ENCODE measurements at places on chromosomes 13 and 19.
A peak's percentile ranks its signal among the peaks of the same experiment; 100 is the strongest.

DNA sequence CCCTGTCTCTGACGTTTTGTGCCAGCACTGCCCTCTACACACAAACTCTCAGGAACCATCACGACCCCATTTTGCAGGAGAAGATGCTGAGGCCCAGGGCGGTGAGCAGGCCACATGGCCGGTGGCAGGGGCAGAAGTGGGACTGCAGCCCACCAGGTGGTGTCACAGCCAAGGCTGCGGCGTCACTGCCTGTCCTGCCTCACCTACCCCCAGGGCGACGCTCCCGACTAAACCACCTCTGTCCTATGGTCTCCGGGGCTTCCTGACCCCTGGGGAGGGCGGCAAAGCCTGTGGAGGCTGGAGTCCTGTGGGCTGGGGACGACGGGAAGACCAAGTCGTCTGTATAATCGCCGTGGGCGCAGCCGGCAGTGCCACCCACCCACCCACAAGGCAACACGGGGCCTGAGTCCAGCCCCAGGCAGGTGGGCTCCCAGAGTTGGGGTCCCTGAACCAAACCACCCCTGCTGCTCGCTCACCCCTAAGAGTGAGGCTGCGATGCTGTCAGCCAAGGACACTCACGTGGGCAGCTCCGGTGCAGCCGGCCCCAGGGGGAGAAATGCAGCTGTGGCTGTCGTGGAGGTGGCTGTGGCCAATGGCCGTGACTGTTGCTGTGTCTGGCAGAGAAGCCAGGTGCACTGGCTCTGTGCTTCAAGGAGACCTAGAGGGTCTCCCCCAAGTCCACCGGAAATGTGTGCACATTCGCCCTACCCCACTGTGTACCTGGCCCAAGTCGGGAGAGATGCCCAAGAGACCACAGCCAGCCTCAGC, 29.7 kb downstream of the RASA3 start:
- DNase-seq = no peak

DNA sequence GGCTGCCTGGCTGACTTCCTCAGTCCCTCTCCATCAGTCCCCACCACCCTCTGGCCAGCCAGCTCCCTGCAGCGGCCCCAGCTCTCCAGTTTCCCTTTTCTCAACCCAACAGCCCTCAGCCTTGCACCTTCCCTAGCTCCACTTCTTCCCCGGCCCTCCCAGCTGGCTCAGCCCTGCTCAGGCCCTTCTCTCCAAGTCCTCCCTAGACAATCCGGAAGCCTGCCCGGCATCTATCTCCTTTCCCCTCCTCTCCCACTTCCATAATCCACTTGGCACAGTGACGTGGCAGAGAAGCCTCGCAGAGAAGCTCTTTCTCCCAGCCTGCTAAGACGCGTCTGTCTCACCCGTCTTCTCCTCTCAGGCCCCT, 1.1 kb downstream of the UBXN6 start:
- peak; percentile 66 for DNase-seq

GRCh38 chr13:95641291-95642027, 3.0 kb downstream of the DZIP1 start:
- peak; percentile 80 for DNase-seq

DNA sequence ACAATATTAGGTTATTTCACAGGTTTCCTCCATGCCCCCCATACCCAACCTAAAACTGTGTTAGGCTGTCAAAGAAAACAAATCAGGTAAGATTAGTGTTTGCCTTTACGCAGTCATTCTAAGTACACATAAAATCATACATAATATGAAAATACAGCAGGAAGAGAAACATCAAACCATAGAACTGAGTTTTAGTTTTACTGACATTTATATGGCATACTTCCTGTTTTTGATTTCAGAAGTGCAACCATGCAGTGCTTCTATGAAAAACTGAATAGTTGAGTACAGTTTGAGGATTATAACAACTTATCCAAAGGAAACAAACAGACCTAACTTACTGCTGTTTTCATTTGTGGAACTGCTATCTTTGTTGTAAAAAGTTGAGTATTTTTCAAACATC, 91.3 kb downstream of the KCNRG start:
- no peak for DNase-seq

GRCh38 chr19:2282062-2282861, at the start of gene PEAK3:
PEAK3 (minus strand) TSS chr19:2282175; CDS start chr19:2280931, 1,244 bp downstream.
- DNase-seq = no peak

GRCh38 chr19:28184997-28185396, 1028.0 kb downstream of the UQCRFS1 start:
- DNase-seq = peak; percentile 22

DNA sequence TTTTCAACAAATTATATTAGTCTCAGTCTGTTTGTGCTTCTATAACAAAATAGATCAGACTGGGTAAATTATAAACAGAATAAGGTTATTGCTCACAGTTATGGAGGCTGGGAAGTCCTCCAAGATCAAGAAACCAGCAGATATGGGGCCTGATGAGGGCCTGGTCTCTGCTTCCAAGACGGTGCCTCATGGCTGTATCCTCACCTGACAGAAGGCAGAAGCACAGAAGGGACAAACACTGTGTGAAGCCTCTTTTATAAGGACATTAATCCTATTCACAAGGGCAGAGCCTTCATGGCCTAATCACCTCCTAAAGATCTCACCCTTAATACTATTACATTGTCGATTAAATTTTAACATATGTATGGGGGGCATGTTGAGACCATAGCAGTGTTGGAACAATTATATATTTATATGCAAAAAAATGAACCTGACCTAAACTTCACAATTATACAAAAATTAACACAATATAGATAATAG, 12.7 kb downstream of the F10 start:
- no peak for DNase-seq

DNA sequence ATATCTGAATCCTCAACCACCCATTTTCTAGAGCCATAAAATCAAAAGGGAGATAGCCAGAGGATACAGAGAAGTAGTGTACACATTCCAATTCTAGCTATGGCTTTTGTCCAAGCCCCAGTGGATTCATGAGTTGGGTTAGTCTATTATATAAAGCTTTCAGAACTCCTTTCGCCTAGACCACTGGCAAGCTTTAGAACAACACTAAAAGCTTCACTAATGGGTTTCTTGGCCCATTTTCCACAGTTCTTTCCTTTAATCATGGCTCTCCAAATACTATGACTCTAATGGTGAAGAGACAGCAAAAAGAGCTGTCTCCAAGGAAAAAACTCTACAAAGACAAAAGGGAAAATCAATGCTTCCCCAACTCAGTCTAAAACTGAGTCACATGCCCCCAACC, 48.2 kb upstream of the SLITRK5 start:
- no peak for DNase-seq

GRCh38 chr19:11798391-11799330, at the start of gene ZNF491:
ZNF491 (plus strand) TSS chr19:11798523; CDS start chr19:11805954, 7,431 bp downstream.
- peak; percentile 54 for DNase-seq

DNA sequence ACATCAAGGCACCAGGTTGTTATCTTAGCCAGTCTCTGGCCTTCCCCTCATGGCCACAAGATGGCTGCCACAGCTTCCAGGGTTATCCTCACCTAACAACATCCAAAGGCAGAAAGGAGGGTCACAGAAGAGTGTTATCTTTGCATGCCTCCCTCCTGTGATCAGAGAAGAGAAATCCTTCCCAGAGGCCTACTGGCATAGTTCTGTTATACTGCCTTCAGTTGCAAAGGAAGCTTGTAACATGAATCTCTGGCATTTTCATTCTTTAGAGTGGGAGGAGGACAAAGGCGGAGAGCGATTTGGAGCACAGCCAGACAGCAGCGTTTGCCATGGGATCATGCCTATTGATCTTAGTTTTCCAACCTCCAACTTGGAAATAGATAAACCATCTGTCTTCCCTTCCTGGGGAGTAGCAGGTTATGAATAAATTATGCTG, 135.7 kb downstream of the DNAJC15 start:
- DNase-seq = no peak

DNA sequence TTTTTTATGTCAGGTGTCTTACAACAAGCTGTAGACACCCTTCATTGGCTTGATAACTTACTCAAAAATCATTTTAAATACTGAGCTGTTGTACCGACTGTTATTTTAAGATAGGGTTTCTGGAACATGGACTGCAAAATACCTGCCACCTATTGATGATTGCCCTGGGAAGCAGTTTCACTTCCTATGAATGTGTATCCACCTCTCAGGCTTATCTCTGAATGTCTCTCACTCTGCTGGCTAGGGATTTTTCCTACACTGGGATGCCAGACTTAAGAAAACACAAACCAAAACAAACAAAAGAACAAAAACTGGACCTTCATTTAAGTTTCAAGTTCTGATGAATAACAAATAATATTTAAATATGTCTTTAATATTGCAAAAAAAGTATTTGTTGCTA, 663.7 kb downstream of the EFNB2 start:
- DNase-seq = no peak

DNA sequence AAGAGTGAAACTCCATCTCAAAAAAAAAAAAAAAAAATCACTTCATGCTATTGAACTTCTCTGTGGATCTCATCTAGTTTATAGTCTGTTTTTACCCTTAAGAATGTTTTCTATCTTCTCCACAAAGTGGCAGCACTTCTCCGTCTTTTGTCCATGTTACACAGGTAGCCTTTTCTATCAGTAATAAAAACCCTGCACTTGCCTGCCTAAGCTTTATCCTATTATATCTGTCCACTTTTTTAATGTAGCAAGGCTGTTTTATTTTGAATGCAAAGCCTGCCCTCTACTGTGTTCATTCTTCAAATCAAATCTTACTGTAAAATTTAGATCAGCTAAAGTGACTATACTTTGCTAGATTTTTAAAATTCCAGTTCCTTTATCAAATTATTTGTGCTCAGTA, 124.0 kb downstream of the STOML3 start:
- DNase-seq = peak; percentile 21

- no peak for DNase-seq
Measured at GRCh38 chr13:100305398-100305797, 216.5 kb downstream of the PCCA start.

- no peak for DNase-seq
Measured at GRCh38 chr19:34319230-34319585, 45.8 kb upstream of the GPI start.

- DNase-seq = no peak
Measured at GRCh38 chr19:12202250-12202649, 39.4 kb downstream of the ZNF136 start.

GRCh38 chr13:41127701-41128100, 4.9 kb downstream of the KBTBD6 start:
- DNase-seq = no peak

GRCh38 chr13:106145997-106146864, 389.2 kb downstream of the EFNB2 start:
- no peak for DNase-seq

DNA sequence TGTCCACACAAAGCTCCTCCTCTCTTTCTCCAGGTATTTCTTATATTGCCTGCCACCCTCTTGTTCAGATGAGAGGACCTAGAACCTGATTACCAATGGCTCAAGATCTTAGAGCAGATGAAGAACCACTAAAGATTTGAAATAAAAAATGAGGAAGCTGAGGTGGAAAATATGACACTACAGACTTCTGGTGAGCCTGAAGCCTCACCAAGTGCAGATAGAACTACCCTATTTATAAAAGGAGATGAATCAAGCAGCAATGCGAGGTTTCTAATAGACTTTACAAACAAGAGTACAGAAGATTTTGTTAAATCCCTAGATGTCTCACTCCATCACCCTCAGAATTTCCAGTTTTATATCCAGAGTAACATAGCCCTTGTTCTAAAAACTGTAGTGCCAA, 345.8 kb downstream of the TBC1D4 start:
- DNase-seq = no peak

GRCh38 chr19:30076101-30076551, 134.1 kb downstream of the URI1 start:
- DNase-seq = no peak

- no peak for DNase-seq
Measured at GRCh38 chr13:96511587-96511986, 421.7 kb downstream of the HS6ST3 start.

DNA sequence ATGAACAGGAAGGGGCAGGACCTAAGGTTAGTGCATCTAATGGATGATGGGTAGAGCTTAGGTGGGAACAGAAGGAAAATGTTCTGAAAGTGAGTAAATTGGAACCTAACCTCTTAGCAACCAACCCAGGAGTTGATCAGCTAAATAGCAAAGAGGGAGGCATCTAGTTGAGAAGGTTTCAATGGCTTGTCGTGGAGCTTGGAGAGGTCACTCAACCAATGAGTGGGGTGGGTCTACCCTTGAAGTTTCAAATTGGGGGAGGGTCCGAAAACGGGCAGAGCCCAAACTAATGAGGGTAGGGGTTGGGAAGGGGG, 5.7 kb upstream of the SHKBP1 start:
- DNase-seq = no peak

DNA sequence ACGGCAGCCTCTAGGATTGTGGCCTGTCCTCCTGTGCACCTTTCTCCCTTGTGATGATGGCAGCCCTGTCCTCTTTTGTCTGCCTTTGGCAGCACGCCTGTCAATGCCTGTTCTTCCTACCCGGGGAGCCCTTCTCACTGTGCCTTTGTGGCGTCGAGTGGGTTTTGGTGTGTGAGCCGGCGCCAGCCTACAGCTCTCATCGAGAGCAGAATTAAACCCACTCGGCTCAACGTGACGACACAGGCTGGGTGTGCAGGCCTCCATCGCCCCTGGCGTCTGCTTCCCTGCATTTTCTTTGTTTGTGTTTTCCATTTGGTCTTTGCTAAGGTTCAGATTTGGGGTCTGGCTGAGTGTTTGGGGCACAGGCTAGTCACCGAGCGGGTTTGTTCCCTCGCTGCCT, 34.4 kb downstream of the AP1M1 start:
- DNase-seq = no peak

DNA sequence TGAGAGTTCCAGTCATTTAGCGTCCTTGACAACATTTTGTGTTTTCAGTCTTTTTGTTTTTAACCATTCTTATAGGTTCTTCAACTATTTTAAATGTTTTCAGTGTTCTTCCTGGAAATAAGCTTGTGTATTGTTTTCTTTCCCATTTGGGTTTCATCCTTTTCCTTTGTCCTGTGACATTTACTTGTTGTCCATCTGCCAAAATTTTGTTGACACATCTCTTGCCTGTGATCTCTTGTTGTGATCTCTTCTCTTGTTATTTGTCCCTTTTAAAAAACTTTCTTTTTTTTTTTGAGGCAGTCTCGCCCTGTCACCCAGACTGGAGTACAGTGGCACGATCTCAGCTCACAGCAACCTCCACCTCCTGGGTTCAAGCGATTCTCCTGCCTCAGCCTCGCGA, 96.5 kb downstream of the PDS5B start:
- no peak for DNase-seq

GRCh38 chr13:79112016-79112415, 294.0 kb downstream of the RBM26 start:
- no peak for DNase-seq

GRCh38 chr19:3771000-3771905, 775 bp downstream of the RAX2 start:
- DNase-seq = no peak

DNA sequence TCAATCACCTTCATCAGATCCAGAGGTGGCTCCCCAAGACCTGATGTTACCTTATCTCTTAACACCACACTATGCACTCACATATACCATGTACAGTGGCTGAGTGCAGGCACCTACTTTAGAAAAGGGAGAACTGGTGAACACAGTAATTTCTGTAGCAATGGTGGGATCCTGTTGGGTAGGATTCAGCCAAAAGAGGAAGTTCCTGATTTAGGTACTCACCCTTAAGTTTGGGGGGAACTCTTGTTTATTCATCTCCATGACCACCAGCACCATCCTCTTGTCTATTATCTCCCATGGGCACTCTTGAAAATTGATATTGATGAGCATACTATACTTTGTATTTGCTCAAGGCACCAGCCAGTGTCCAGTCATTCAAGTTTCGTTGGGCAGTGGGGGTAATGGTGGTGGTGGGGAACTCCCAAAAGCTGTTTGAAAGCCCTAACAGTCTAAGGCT, 324.4 kb downstream of the LMO7 start:
- no peak for DNase-seq

All from Caki2 (cell line).